ENCODE measurements at places on chromosomes 16 and 17.

- no peak for DNase-seq
Observed at GRCh38 chr16:31491778-31492418, 9.0 kb downstream of the SLC5A2 start.

GRCh38 chr17:47235506-47235905, 18.1 kb upstream of the ITGB3 start:
- no peak for DNase-seq

DNA sequence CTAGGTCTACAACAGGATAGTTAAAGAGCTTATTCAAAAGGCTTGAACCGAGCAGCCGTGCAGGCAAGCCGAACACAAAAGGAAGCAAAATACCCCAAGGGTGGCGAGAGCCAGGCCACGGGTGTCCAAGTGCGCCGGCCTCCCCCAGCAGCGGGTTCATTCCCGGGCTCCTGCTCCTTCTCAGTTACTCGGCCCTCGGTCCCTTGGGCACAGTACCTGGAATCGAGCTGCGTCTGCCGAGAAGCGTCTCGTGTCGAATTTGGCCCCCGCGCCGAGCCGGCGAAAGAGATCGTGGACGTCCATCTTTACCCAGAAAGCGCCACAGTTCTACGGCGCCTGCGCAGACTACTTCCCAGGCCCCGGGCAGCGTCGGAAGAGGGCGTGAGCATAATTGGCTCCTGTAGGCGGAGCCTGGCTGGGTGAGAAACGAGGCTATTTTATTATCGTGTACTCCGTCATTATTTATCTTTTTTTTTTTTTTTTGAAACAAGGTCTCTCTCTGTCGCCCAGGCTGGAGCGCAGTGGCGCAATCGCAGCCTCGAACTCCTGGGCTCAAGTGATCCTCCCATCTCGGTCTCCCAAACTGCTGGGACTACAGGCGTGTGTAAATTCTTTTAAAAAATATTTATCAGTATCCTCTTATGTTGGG, at the start of gene DDX52:
Gene DDX52 (minus strand): TSS at position 329 of the 649 bp plus-strand sequence. CDS start 26 bp downstream, at position 303.
- DNase-seq, result peak; percentile 86

GRCh38 chr17:72199256-72199655, 78.4 kb downstream of the SOX9 start:
- DNase-seq, result no peak

DNA sequence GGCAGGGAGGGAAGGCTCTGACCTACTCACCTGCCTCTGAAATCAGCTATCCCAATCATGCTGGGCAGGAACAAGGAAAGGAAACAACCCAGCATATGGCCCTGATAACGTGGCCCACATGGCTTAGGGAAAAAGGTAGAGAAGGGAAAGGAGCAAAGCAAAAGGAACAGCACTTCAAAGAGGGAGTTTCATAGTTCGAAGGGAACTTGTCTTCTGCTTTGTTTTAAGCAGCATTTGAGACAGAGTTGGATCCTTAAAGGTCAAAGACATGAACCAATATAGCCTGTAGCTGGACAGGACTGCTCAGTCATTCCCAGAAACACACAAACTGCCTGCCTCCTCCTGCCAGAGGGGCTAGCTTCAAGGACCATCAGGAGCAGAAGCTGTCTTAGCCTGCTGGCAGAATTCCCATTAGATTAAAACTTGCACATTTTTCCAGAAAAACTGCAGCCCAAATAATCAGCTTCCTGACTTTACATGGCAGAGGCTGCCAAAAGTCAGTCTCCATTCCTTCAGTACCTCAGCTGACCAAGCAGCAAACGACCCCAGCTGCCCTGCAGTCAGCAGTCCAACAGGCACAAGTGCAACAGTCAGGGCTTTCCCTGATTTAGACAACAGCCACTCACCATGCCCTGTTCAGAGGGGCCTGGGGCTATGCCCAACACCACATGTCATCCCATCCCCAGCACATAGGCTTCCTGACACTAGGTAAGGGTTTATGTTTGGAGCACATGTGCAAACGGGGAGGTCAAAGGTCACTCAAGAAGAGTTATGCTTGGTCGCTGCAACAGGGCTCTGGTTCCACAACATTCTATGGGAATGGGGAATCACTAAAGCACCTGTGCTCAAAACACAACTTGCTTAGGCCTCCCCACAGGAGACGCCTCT, 32.5 kb downstream of the RANBP10 start:
- no peak for DNase-seq

- no peak for DNase-seq
Observed at GRCh38 chr16:19882186-19882585, 2.5 kb downstream of the GPRC5B start.

- DNase-seq, result no peak
Observed at GRCh38 chr16:67862623-67863583, 9.9 kb upstream of the EDC4 start.

DNA sequence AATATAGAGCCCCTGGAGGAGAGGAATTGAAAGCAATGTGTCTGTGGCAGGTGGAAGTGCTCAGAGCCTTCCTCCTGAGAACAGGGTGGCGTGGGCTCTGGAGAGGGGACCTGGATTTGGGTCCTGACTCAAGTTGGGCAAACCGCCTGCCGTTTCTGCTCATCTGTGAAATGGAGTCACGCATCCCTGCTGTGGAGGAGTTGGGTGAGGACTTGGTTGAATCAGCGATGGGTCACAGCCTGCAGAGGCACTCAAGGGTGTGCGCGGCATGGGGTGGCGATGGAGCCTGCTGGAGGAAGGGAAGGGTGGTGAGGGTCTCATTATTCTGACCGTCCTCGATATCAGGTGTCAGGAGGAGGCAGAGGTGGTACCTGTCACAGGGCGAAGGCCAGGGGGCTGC, 3.1 kb downstream of the ADAD2 start:
- no peak for DNase-seq

- no peak for DNase-seq
Observed at GRCh38 chr16:31229501-31229900, 12.6 kb upstream of the PYDC1 start.

DNA sequence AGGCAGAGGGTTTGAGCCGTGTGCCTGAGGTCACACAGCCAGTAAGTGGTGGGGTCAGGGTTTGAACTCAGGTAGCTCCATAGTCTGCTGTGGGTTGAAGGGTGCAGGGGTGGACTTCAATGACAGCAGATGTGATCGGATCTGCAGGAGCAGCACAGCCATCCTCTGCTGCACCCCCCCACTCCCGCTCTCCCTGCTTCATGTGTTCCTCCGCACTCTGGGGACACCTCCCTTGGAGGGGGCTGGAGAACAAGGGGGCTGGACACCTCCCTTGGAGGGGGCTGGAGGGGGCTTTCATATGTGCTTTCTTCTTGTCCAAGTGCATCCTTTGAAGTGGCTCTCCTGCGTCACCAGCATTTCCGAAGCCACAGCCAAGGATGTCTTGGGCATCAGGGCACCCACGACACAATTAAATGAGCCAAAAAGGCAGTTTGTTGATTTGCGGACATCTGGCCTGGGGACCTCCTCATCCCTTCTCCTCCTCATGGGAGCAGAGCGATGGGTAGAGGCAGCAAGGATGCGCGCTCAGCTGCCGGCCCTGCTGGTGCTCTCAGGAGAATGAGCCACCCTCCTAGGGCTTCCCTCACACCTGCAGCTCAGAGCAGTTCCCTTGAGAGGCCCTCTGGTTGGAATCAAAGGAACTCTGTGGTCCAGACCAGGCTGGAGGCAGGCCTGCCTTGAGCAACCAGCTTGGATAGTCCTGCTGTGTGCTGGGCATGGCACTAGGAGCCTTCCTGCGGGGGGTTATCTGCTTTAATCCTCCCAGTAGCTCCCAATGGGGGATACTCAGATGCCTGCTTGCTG, 26.2 kb downstream of the WSCD1 start:
- no peak for DNase-seq

DNA sequence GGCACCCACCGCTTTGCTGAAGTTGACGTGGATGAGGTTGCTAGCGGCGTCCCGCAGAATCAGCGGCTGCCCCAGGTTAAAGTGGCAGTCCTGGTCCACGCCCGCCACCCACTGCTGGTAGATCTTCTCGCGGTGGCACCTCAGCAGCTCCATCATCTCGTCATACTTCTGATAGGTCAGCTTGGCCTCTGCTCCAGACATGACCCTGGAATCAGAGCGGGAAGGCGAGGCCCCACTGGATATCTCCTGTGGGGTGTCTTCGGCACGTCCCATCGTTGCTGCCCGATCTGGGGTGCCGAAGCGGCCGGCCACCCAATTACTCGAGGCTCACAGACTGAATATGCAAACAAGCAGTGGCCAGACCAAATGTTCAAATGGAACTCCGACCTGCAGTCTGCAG, 16.5 kb downstream of the DNAH17 start:
- no peak for DNase-seq

DNA sequence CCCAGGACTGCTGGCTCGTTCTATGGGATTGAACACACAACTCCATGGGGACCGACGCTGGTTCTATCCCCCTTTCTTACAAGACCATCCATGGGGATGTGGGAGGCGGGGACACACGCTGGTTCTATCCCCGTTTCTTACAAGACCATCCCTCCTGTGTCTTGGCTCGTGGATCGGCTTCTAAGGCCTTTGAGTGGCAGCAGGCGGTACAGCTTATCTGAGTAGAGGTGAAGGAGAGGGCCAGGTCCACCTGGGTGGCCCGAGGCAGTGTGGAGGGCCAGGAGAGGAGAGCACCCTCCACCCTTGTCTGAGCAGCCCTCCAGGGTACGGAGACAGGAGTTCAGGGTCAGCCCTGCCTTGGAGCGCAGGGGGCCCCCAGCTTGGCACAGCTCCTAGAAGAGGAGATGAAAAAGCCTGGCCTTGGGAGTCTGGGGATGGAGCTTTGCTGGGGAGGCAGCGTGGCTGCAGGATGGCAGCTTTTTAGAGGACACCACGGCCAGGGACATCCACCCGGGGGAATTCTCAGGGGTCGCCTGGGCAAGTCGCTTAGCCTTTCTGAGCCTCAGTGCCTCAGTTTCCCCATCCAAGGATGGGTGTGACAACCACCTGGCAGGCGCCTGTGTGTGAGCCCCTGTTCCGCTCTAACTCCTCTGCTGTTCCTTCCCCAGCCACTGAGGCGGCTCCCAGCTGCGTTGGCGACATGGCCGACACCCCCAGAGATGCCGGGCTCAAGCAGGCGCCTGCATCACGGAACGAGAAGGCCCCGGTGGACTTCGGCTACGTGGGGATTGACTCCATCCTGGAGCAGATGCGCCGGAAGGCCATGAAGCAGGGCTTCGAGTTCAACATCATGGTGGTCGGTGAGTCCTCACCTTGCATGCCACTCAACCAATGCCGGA, 341.0 kb downstream of the SEC14L1 start:
- DNase-seq, result no peak

DNA sequence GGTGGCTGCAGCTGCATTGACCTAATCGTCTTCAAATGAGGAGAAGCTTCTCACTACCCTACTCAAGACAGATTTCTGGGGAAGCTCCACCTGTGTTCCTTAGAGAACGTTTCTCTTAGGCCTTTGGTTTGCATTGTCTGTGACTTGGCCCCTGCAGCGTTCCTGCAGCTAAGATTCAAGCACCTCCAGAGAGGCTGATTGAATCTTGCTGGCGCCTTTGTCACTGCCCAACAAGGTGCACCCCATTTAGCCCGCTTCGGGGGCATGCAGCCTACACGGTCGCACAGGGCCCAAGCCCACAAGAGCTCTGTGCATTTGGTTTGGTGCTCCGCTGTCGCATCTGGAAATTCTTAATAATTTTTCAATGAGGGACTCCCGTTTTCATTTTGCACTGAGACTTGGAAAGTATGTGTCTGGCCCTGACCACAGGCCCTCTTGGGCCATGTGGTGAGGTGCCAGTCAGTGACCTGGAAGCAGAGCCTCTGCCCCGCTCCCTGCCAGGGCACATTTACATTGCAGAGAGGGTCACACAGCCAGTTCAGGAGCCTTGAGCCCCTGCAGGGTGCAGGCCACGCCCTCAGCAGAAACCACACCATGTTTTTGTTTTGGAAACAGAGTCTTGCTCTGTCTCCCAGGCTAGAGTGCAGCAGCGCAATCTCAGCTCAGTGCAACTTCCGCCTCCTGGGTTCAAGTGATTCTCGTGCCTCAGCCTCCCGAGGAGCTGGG, 51.1 kb upstream of the CACNG5 start:
- no peak for DNase-seq

DNA sequence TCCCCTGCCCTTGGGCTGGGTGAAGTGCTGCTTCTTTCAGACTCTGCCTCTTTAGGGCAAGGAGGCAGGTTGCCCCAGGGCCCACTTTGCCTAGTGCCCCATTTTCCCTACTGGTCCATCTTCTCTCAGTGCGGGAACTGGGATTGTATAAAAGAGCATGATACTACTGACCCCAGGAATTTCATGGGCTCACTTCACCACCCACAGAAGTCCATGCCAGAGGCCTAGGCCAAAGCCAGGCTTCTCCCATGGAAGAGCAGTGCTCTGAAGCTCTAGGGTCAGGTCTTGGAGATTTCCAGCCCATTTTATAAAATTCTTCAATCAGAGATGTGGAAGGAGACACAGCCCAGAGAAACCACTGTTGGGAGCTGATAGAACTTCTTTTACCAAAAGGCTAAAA, 5.7 kb downstream of the CACNG1 start:
- no peak for DNase-seq

- no peak for DNase-seq
Observed at GRCh38 chr16:9476744-9477143, 385.3 kb downstream of the HAPSTR1 start.

DNA sequence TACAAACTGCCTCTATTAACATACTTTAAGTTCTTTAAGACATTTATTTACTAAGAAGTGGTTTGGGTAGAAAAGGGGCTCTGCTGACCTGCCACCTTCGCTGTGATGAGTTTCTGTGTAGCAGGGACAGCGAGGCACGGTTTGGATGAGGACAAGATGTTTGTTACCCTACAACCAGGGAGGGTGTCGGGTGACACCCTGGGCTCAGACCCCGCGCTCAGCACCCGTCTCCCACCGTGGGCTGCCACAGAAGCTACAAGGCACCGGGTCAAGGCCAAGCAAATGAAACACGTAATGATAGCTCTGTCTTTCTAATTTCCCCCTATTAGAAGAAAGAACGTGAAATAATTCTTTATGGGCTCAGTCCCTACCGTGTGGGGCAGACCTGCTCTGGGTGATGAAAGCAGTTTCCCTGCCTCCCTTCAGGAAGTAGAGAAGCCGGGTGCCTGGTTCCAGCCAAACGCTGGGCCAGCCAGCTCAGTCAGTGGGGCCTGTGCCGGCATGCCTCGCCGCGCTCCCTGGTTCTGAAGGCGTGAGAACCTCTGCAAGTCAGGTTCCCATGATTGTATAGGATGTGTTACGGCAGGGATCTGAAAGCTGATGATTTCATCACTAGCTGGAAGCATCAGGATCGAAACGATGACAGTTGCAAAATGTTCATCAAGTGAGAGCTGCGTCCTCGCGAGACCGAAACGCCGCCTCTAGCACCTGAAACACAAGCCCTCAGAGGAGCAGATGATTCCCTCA, 3.9 kb downstream of the ZNF750 start:
- no peak for DNase-seq

DNA sequence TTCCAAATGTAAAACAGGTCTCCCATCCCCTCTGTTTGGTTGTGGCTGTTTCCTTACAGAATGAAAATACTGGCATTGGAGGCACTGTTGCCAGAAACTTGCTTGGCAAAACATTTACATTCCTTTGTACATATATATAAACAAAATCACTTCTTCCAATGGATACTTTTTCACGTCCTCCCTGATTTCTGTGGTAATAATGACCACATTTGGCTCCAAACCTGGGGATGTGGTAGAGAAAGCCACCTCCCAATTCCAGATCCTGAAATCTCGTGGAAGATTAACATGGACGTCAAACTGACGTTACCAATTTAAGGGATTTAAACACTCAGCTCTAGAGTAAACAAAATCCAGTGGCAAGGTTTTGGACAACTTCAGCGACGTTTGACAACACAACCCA, 370.8 kb upstream of the ZFHX3 start:
- no peak for DNase-seq

All from T-helper 1 cell (primary cell).